ENCODE measurements at places on chromosomes 16 and 17.

DNA sequence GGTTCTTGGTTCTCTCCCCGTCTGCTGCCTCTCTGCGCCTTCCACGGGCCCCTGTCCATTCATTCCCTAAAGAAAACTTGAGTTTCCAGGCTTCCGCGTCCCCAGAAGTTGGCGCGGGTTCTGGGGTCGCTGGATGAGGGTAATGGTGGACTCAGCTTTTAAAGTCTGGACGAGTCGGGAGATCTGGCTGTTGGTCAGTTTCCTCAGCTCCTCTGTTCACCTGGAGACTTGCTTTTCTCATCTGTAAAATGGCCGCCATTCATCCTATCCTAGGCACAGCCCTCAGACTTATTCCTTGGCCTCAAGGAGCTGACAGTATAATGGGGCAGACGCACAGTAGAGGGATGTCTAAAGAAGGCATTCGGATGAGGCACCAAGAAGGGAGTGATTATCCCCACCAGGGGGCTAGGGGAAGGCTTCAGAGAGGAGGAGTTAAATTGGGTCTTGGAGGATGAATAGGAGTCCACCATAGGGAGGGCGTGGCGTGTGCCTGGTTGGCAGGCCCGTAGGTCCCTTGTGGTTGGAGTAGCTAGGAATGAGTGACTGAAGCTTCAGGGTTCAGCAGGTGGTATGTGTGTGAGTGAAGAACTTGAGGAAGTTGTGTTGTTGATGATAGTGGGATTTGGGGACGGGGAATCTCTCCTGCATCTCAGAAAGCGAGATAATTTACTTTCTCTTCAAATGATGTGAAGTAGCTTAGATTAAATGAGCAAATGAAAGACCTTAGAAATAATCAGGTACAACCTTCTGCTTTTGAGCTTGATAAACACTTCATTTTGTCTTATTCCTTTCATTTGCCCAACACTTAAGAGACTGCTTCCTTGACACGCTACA, 652 bp downstream of the VPS35L start:
- no peak for DNase-seq

GRCh38 chr16:27322858-27323780, 9.3 kb downstream of the IL4R start:
- DNase-seq, result peak; percentile 49

DNA sequence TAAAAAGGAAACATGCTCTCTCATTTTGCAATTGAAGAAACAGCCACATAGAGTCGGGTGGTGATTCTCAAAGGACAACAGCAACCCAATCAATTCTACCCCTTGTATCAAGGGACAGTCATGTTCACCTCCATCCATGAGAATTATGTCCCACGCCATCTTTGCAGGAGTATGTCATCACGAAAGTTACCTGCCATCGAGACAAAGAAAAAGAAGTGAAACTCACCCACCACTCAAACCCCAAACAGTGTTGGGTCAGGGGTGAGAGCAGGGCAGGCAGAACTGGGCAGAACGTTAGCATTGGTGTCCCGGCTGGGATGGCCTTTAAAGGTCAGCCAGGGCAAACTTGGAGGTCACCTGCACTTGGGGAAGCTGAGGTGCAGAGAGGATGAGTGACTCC, 24.2 kb upstream of the HNF1B start:
- no peak for DNase-seq

- DNase-seq, result peak; percentile 82
These were observed at the start of gene JMJD8 for GRCh38 chr16:684071-684794. Gene JMJD8 (minus strand): TSS chr16:684334. CDS start chr16:684319, 15 bp downstream.

GRCh38 chr17:59840329-59841090, 52.2 kb downstream of the TUBD1 start:
- no peak for DNase-seq

- DNase-seq, result no peak
These were observed 253.3 kb upstream of the CDH5 start for GRCh38 chr16:66113223-66113622.

- no peak for DNase-seq
These were observed 1.1 kb upstream of the NTN1 start for GRCh38 chr17:9020096-9020823.

DNA sequence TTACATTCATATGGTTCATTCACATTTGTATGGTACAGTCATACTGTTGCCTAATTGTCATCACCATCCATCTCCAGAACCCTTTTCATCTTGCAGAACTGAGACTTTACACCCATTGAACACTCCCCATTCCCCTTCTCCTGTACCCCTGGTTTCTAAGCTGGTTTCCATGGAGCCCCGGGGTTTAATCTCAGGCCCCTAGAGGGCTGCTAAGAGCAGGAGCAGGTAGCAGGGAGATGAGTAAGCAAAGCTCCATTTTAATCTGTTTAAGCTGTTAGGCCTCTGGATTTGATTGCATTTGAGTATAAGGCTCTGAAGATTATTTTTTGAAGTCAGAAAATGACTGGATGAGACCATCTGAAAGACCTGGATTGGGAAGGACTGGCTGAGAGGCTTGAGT, 68.5 kb upstream of the RPL38 start:
- DNase-seq, result no peak

DNA sequence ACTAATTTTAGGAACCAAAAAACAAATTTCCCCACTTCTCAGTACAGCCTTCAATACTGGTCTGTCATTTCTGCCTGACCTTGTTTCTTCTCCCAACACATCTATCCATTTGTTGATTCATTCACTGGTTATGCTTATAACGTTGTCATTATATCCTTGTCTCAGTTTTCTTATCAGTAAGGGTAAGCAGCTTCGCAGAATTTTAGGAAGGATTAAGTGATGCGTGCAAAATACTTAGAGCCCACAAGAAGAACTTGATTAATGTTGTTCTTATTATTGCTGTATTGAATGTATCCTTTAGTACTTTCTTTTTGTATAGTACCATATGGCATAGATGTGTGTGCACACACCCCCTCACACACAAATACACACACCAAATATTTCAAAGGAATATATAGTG, 403.5 kb upstream of the HSBP1 start:
- no peak for DNase-seq

DNA sequence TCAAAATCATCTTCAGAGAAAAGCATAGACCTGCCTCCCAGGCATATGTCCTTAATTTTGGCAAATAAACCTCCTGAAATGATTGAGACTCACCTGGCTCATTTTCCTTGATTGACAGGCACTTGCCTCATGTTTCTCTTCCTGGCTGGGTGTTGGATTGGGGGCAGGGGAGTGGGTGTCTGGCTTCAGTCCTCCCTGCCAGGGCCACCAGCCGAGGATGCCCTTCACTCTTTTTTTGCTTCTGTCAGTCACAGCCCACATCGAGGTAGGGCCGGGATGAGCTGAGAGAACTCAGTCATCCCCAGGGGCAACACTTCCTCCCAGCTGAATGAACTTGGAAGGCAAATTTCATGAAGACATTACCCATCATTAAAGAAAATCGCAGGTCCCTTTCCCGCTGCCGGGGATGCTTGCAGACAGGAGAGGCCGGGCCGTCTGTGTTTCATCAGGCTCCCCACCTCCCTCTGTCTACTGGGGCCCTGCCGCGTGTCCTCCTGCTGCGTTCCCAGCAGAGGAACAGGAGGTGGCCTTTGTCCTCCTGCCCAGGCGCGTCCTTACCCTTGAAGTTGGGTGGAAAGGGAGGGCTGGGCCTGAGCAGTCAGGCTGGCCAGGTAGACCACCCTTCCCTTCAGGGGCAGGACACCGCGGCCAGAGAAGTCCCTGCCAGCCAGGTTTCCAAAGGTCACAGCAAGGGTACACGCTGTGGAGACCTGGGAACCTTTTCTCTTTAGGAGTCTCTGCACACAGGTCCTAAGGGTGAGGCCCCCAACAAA, 11.2 kb upstream of the DNAH17 start:
- DNase-seq, result peak; percentile 52

DNA sequence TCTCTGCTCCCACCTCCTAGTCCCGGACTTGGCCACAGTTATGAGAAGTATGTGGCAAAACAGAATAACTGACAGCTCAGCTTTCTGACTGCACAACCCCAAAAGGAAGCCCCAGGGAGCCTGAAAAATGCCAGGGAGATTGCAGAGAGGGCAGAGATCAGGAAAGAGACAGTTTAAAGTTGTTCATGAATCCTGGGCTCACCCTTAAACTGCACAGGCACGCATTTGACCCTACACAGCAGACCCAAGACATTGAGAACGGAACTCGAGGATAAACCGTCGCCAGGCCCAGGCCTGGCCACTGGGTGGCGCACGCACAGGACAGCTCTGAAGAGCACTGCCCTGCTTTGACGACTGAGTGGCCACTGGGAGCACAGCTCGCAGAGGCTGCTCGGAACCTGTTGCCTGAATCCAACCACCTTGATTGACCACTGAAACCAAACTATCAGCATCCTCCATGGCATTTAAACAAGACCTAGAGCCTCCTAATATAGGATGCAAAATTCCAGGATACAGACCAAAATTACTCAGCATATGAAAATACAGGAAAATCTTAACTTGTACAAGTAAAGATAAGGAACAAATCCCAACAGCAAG, 114.0 kb downstream of the C16orf95 start:
- DNase-seq, result peak; percentile 97

GRCh38 chr17:57121308-57122042, 36.4 kb downstream of the AKAP1 start:
- DNase-seq, result peak; percentile 59

GRCh38 chr16:53433930-53434376, 318 bp upstream of the RBL2 start:
- no peak for DNase-seq

DNA sequence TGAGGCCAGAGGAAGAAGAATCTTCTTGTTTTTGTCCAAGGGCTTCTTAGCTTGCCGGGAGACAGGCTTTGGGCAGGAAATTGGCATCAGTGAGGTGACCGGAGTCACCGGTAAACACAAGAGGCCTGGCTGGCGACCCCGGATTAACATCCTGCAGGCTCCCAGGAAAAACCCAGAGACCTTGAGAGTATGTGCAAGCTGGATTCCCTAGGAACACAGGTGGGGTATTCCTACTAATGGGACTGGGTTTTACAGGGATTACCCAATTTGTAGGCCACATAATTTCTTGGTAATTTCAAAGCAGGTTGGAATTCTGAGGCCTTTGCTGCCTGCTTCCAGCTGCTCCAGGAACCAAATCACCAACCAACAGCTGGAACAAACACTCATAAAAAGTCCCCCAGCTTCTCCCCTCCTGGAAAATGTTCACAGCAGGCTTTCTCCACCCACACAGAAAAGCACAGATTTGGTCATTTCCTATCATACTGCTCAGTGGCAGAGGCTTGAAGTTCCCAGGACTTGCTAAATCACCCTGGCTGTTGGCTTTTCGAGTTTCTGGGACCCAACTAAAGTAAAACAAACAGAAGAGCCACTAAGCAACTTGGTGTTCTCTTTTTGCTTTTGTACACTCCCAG, 258.8 kb downstream of the IRF8 start:
- DNase-seq, result no peak

GRCh38 chr17:2363318-2363717, 26.0 kb downstream of the SGSM2 start:
- no peak for DNase-seq

DNA sequence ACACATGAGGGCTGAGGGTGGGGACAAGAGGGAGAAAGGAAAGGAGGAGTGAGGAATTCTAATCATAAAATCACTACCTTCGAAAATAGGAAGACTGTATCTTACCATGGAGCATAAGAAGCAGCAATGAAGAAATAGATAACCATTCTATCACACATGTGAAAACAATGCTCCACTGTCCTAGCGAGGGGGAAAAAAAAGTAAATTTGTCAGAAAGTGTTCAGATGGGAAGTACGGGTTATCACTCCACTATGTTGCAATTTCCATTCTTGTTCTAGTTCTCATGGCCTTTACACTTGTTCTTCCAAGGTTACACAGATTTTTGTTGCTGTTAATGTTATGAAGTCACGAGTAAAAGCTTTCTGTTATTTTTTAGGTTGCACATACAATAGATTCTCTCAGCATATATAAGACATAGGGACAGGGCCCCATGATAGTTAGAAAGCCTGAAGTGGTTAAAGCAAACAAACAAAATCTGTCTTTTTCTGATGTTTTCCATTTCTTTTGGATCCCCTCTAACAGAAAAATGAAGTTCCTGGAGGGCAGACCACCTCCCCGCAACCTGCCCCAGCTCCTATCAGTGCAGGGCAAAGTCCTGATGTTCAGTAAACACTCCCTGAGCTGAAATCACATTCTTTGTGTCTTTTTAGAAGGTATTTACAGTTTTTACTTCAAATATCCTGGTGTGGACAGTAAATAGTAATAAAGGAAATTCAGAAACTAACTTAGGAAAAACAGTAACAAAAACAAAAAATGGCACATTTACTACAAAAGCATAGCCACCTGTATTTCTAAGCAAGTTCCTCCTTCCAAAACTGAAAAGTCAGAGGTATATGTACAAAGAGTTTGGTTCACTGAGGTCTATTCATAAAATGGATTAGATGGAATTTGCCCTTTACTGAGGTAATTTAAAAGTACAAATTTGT, 13.7 kb downstream of the MMD start:
- DNase-seq, result no peak

GRCh38 chr16:81040131-81040530, 4.5 kb downstream of the ATMIN start:
- DNase-seq, result no peak

DNA sequence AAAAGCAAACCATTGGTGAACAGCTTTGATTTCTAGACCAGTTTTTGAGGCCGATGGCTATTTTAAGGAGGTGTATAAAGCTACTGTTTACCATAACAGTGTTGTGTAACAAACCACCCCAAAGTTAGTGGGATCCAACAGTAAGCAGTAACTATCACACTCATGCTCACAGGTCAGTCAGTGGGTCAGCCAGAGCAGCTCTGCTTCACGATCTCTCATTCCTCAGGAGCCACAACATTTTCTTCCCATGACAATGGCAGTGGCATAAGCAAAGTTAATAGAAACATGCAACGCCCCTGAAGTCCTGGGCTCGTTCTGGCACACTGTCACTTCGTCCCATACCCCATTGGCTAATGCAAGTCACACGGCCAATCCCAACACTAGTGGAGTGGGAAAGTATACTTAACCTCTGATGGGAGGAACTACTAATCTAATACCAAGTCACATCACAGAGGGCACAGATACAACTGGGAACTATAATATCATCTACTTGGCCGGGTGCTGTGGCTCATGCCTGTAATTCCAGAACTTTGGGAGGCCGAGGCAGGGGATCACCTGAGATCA, 28.0 kb upstream of the B4GALNT2 start:
- DNase-seq, result no peak

GRCh38 chr16:714079-714478, 839 bp upstream of the METRN start:
- DNase-seq, result no peak

DNA sequence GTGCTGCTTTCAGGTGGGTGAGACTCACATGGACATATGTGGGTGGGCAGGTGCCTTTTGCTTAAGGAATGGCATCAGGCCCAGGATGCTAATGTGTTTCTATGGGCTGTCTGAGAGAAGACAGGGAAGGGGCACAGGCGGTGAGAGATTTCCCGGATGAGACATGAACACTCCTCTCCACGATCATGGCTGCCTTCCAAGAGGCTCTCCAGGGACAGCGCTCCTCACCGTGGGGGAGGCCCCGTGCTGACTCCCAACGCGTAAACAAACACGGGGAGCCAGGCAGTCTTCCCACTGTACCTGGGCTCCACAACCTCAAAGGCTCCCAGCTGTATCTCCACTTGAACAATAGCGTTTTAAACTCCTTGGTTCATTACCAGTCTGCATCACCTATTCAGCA, 42.8 kb downstream of the CDK5R1 start:
- no peak for DNase-seq

Data from HuH-7 (cell line).